ENCODE measurements at places on chromosomes 6 and 20. TPM values are rescaled to one million over a fixed set of nuclear protein-coding genes. Genes with fewer than 3 reads are reported as not detected.

The BPI gene
- total RNA-seq = not detected

The PLN gene
- total RNA-seq = 0.55 TPM

The DNMT3B gene
- 15.4 TPM for total RNA-seq

The ZC3H12D gene
- total RNA-seq = 0.48 TPM

The LINC00237 gene
- not detected for total RNA-seq

The SS18L1 gene
- 32.0 TPM for total RNA-seq

The TSHZ2 gene
- total RNA-seq = 22.9 TPM

The ANGPT4 gene
- not detected for total RNA-seq

The SYTL3 gene
- 2.1 TPM for total RNA-seq

The EPB41L1 gene
- total RNA-seq = 35.6 TPM

The MATN4 gene
- not detected for total RNA-seq

The LAMA4 gene
- 2.1 TPM for total RNA-seq

All from progenitor cell of endocrine pancreas (in vitro differentiated cells).